IMR-90 (cell line): ENCODE measurements at places on chromosomes 3 and 15. TPM values are rescaled to one million over a fixed set of nuclear protein-coding genes. Genes with fewer than 3 reads are reported as not detected.

- DNase-seq = no peak
Observed at GRCh38 chr15:53549697-53550305, 209.7 kb downstream of the WDR72 start.

DNA sequence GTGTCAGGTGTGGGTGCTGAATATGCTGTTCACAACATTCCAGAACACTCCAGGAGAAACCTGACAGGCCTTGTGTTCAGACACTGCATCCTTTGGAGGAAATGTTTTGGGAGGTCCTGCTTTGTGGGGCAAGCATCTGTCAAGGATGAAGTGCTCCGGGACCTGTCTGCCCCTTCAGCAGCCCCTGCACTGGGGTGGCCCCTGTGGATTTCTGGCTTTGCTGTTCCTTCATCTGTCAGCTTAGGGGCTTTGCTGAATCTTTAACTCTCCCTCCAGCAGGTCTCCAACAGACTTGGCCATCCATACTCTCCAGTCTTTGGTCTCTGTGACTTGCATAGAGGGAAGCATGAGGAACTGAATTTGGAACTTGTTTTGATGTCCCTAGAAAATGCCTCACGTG, 3.1 kb downstream of the PRR23E start:
- no peak for DNase-seq

GRCh38 chr15:36066757-36067156, 512.7 kb upstream of the CDIN1 start:
- DNase-seq = no peak

DNA sequence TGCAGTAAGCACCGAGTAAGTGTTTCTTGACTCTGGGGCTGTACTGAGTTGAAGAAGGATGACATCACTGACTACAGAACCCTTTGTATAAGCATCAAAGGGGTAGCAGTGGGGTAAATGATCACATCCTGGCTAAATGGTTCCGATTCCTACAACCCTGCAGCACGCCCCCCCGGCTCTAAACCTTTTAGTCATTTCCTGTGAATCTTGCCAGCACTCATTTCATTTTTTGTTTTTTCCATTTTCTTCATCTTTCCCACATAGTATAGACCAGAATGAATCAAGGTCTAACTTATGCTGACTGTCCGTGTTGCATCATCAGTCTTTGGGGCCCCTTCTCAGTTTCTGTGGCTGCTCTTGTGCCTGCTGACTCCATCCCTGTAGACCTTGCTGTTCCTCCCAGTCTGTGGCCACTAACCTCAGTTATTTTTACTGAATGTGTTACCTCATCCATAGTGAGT, 383.1 kb upstream of the TPRG1 start:
- DNase-seq = peak; percentile 97

- no peak for DNase-seq
Observed at GRCh38 chr3:115418583-115418982, 204.7 kb upstream of the GAP43 start.

DNA sequence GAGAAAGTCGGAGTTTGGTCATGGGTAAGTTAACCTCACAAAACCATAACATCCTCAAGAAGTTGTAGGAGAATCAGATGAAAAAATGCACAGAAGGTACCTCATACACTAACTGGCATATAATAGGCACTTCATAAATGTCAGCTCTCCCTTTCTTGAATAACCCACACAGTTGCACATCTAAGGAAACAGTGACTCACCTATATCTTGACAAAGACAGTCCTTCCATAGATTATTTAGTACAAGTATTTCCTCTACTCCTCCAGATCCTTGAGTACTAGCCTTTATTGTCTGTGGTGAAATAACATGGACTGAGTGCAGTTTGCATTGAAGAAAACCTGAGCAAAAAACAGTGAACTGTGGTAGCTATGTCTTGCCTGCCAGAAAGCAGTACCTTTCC, 46.6 kb downstream of the MAGI1 start:
- peak; percentile 43 for DNase-seq

DNA sequence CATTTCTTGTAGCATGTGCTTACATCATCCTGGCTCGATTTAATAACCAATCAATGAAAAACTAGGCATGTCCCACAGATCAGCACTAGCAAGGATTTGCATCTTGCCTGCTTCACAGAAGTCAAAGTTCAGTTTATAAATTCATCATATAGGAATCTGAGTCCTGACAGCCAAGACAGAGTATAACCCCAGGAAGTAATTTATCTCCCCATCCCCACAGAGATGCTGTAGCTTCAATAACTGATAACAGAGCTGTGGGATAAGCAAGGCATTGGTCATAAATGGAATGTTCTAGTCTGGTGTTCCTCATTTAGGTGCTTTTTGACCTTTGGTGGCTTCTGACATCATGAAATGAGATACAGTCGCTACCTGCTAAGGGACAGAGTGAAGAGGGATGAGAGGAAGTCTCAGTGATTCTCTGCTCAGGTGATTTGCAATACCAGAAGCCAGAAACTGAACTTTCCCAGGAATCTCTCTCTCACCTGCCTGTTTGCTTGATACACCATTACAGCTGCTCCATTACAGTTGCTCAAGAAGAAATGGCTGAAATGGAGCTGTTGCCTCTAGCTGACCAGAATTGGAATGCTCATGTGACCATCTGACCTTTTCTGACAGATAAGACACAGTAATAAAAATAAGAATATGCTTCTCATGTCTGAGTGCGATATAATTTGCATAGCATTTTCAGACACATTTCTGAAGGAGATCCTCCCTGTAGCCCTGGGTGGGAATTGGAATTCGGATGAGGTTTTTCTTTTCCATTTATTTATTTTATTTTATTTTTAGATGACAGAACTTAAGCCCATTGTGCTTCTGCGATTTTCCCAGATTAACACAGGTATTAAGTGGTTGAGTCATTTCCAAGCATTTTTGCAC, 217.1 kb upstream of the KCNMB2 start:
- DNase-seq = no peak

DNA sequence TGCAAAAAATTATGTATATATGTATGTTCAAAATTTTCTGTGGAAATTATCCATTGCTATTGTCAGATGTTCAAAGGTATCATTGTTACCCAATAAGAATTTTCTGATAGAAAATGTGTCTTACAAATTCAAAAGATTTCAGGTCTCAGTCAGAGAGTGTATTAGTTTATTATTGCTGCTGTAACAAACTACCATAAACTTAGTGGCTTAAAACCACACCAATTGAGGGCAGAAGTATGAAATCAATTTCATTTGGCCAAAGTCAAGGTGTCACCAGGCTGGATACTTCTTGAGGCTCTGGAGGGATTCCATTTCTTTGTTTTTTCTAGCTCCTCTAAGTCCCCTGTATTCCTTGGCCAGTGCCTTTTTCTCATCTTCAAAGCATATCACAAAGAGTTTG, 914.4 kb upstream of the ROBO1 start:
- DNase-seq = no peak

DNA sequence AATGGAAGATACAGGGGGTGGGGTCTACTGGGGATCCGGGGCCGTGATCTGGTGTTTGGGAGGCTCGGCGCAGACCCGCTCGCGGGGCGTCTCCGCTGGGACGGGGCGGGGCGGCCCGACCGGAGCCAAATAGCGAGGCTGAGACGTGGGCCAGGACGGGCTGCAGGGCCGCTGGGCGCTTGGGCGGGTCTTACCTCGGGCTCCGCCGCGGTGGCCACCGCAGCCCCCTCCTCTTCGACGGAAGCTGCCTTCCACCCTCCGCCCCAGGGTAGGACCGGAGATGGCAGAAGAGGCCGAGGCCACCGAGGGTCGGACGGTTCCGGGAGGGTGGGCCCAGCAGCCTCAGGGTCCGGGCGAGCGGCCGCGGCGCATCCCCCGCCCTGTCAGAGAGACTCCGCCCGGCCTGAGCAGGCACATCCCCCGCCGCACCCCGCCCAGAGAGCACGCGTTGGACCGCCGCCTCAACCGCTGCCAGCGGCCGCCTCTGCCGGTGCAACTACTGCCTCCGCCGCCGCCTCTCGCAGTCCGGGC, 399 bp downstream of the MYO9A start:
- DNase-seq = peak; percentile 69

- DNase-seq = no peak
Observed at GRCh38 chr3:46700772-46701171, 420 bp upstream of the TMIE start.

- DNase-seq = peak; percentile 44
Observed at GRCh38 chr3:150158943-150159625, 188.4 kb upstream of the PFN2 start.

- DNase-seq = no peak
Observed at GRCh38 chr15:38271144-38271543, 18.5 kb downstream of the SPRED1 start.

DNA sequence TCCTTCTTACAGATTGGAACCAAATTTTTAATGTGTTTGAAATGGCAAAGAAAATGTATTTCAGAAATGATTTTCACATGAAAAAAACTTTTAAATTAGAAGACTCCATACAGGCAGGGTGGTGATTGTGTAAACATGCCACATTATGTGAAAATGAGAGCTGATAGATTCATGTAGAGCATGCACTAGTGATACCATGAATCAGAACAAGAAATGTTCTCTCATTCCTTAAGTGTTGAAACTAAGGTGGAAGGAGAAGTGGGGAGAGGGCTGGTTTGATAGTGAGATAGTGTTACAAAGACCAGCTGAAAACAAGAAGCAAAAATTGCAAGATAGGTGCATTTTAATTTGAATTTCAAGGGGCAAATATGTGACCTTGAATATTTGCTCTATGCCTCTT, 100.3 kb downstream of the CCNL1 start:
- DNase-seq = no peak

DNA sequence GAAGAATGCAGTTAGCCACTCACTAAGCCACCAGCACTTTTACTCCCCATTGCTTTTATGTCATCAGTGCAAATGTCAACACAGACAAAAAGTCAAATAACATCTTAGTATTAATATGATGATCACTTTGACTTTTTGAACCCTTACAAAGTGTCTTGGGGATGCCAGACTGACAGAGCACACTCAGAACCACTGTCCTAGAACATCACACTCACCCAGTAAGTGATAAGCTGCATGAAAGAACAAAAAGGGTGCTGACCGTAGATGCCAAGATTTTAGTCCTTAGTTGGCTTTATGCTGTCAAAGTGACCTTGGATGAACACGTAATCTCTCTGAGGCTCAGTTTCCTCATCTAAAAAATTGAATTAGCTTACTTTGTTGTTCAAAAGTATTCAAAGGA, 279.5 kb upstream of the TRIM42 start:
- DNase-seq = no peak

DNA sequence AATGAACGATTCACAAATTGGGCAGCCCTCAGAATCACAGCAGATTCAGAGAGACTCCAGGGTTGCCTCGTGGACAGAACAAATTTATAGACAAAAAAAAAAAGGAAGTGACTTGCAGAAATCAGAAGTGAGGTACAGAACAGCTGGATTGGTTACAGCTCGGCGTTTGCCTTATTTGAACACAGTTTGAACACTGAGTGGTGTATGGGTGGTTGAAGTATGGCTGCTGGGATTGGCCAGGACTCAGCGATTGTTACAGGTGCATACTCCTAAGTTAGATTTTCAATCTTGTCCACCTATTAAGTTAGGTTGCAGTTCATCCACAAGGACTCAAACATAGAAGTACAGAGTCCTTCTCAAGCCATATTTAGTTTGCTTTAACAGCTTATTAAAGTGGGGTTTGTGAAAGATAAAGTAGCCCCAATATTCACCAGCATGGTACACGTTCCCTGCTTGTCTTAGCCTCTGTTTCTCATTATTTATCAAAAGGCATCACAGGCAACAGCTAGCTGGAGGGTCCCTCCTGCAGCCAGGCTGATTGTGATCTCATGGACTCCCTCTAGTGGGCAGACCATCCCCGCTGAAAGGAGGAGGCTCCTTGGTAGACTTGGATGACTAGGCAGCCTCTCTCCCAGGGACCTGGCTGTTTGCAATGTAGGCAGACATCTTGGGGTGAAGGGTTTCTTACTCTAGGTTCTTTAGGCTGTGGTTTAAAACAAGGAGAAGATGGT, 17.6 kb upstream of the ALDH1L1 start:
- DNase-seq = peak; percentile 60

- DNase-seq = no peak
Observed at GRCh38 chr15:62737551-62737950, 305.0 kb upstream of the TPM1 start.

DNA sequence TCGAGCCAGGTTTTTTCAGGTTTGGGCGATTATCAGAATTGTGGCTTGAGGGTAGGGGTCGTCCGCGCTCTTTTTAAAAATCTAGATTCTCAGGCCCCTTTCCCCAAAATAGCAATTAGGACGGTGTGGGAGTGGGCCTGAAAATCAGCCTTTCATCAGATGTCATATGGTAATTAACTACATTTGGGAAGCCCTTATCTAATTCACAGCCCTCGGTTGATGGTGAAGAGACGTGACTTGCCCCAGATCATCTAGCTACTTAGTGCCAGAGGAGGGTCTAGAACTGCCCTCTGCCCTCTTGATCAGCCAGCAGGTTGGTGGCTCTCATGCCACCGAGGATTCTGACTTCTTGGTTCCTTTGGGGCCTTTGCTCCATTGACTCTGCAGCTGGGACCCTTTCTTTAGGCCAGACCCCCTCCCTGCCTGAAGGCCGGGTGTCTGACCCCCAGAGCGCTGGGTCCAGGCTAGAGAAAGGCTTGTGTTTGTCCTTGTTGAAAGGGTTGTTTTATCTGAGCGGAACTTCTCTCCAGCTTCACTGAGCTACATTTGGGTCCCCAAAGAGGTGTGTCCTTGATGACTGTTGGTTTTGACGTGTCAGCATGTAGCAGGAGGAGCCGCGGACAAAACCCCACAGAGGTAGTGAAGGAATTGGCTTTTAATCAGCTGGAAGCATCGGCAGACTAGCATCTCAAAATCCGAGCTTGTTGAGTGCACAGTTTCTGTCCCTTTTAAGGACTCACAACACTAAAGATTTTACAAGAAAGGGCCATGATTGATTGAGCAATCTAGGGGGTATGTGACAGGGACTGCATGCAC, 857 bp downstream of the AEN start:
- peak; percentile 67 for DNase-seq

- no peak for DNase-seq
Observed at GRCh38 chr15:65757256-65757655, 34.8 kb downstream of the DENND4A start.

GRCh38 chr15:42279234-42279723, 6.0 kb upstream of the TMEM87A start:
- no peak for DNase-seq

- DNase-seq = no peak
Observed at GRCh38 chr3:29544701-29545363, 264.0 kb downstream of the RBMS3 start.

- peak; percentile 33 for DNase-seq
Observed at GRCh38 chr15:61227950-61228936, 859 bp downstream of the RORA start.

The MLH1 gene
- 30.2 and 34.5 TPM in 2 replicates for polyA plus RNA-seq

The FGF7 gene
- 19.5 and 27.3 TPM in 2 replicates for polyA plus RNA-seq

The FAIM gene
- 2.5 and 3.4 TPM in 2 replicates for polyA plus RNA-seq

The EPHB1 gene
- 0.17 and 0.19 TPM in 2 replicates for polyA plus RNA-seq

The COL6A5 gene
- not detected in 2 replicates for polyA plus RNA-seq

The FOXB1 gene
- not detected in 2 replicates for polyA plus RNA-seq

The FANCD2 gene
- polyA plus RNA-seq = 7.2 and 8.9 TPM in 2 replicates

The SRGAP3 gene
- polyA plus RNA-seq = 0.68 and 0.77 TPM in 2 replicates

The PRR23B gene
- polyA plus RNA-seq = not detected in 2 replicates

The COL8A1 gene
- polyA plus RNA-seq = 133 and 151 TPM in 2 replicates

The LRRC2 gene
- 2.5 and 2.9 TPM in 2 replicates for polyA plus RNA-seq

The SNTN gene
- not detected in 2 replicates for polyA plus RNA-seq

The FBXL22 gene
- 0.70 and 1.3 TPM in 2 replicates for polyA plus RNA-seq

The ANKUB1 gene
- polyA plus RNA-seq = not detected in 2 replicates
